ENCODE measurements at places on chromosomes 5 and 9.

GRCh38 chr9:137764981-137765380 is 112.6 kb upstream of the CACNA1B start:
- DNase-seq, result no peak

DNA sequence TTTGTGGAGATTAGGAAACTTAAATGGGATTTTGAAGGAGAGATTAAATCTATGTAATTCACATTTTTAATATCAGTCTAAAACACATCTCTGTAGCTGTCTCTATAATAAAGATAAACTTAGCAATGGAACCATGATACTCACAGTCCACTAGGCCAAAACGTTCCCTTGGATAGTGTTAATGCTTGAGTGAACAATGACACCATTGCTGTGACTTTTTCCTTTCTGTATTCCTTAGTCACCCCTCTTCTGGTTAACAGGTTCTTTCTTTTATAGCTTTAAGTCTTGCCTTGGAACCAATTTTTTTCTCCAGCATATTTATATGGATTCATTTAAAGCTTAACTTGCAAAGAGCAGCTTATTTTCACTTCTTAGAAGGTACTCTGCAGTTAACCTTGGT is 63.3 kb downstream of the INSL6 start:
- no peak for DNase-seq

DNA sequence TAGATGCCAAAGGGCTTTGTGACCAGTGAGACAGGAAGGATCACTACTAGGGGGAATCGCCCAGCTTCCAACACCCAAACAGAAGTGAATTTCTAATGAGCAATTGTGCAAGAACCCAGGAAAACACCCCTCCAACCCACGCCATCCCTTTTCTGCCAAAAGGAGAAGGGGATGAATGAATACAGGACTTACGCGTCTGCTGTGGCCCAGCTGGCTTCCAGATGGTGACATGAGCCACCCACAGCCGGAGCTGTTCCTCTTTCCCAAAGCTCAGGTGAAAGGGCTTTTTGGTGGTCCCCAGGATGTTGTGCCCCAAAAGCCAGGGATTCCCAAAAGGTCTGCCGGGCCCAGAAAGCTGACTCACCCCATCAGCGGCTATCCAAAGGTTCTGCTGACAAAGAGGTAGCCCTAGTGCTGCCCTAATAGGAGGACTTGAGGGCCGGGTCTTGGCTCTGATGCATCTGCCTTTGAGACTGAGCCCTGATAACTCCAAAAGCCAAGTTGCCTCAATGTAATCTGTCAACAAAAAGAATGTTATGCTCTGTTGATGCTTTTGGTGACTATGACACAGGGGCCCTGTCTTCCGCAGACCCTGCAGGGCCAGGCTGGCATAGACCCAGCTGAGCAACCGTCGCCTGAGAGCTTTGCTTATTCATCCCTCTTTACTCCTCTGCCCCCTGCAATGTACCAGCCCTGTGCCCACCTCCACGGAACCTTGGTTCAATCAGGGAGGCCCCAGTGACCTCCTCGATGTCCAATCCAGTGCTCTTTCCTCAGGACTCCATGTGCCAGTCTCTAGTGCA is 14.5 kb downstream of the GSN start:
- peak; percentile 73 for DNase-seq

DNA sequence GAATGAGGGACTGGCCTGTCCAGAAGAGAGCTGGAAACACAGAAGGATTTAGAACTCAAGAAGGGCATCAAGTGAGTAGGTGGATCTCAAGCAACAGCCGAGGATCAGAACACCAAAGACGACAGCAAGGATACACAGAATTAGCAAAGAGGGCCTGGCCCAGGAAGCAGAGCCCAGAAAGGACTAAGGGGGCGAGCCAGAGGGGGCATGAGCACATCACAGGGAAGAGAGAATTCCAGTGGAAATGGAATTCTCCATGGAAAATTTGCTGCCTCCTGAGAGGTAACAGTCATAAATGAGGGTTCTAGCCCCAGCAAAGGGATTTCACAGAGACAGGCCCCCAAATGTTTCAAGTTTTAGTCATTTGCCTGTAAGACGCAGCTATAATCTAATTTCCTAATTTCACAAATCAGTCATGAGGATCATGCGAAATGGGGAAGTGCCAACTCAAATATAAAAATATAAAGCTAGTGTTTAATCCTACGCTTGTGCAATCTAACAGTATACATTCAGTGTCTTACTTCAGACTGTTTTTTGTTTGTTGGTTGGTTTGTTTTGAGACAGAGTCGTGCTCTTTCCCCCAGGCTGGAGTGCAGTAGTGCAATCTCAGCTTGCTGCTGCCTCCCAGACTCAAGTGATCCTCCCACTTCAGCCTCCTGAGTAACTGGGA is 46.7 kb downstream of the FNBP1 start:
- no peak for DNase-seq

- DNase-seq, result no peak
Measured at GRCh38 chr5:163261647-163262269, 175.6 kb upstream of the CCNG1 start.

DNA sequence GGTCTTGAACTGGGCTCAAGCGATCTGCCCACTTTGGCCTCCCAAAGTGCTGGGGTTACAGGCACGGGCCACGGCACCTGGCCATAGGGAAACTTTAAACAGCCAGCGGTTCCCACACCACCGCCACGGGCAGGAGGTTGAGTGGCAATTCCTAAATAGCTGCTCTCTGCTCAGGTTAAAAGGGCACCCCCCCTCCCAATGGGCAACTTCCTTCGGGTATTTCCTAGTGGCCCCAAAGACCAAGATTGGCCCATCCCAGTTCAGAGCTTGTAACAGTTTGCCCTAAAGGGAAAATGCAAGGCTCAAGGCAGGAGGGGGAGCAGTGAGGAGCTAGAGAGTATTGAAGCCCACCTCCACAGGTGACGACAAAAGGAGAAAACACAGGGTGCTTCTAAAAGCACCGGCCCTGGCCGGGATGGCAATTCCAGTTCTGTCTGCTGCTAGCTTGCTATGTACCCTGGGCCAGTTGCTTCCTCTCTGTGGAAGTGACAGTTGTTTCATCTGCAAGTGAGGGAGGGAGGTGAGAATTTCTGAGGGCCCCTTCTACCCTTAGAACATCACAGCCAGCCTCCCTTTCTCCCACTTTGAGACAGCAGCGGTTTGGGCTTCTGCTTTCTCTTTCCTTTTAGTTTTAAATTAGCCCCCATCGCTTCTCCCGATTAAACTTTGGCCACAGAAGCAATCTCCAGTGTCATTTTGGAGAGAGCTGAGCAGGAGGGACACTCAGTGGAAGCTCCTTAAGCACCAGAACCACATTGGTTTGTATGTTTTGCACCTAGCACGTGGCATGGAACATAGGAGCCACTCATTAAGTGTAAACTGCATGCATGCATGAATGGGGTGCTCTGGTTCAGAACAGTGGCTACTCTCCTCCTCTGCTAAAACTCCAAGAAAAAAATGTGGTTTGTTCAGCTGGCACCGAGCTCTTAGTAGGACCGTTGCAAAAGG is 17.3 kb upstream of the TNIP1 start:
- DNase-seq, result no peak

DNA sequence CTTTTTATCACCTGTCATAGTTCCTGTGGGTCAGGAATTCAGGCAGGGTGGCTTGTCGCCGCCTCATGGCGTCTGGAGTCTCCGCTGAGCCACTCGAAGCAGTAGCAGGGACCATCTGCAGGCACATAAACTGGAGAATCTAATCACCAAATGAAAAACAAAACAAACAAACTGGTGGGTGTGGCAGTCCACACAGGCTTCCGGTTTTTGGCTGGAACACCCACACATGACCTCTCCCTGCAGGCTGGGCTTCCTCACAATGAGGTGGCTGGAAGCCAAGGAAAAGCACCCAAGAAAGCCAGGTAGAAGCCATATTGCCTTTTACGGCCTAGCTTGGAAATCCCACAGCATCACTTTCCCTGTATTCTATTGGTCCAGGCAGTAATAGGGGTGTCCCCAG is 197.0 kb downstream of the SYK start:
- DNase-seq, result no peak

DNA sequence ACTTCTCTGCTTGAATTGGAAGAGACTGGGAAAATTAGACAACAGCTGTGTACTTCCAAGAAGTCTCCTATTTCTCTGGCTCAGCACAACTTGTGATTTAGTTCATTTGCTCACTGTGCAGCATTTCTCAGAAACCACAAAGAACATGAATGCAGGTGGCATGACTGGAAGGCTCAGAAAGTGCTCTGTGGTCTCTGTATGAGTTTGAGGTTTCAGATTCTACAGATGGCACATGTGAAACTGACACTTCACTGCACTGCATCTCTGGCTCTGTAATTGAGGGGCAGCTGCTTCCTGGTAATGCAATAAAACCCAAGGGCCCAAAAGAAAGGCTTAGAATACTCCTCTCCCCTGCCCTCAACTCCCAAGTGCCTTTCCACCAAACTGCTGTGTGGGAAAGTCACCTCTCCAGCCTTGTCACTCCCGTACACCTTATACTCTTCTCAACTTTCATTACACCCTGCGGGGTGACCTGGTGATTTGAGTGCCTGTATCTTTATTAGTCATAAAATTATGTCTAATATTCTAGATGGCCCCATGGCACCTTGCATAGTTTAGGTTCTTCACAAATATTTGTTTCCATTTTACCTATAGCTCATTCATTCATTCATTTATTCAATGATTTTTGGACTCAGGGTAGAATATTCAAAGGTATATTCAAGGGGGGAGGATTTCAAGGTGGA is 82.5 kb downstream of the ESM1 start:
- peak; percentile 85 for DNase-seq

DNA sequence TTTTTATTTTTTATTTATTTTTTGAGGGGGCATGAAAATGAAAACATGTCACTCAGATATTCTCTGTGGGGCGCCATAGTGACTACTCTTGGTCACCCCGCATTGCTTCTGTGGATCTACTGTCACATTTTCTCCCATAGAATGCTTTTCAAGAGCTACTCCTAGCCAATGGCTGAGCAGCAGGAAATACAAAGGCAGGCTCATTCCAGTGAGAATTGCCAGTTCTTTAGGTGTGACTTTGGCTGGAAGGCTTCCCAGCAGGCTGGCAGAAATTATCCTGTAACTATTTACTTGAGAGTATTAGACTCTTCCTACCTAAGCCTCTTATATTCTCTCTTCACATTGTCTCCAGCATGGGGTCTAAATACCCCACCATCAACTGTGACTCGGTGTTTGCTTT is 21.0 kb upstream of the PTPRD start:
- DNase-seq, result no peak

DNA sequence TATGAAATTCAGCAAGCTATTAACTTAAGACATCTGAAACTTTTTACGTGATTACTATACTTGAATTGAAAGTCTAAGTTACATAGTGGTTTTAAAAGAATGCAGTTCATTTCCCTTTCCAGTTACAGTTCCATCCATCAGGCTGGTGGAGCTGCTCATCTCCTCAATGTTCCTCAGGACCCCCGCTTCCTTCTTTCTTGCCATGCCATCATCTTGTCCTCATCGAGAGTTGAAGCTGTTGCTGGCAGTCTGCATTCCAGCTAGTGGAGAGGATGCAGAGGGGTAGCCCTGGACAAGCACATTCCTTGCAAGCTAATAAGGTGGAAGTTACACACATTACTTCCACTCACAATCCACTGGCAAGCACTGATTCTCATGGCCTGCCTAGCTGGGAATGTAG is 8.8 kb upstream of the RNF183 start:
- no peak for DNase-seq

DNA sequence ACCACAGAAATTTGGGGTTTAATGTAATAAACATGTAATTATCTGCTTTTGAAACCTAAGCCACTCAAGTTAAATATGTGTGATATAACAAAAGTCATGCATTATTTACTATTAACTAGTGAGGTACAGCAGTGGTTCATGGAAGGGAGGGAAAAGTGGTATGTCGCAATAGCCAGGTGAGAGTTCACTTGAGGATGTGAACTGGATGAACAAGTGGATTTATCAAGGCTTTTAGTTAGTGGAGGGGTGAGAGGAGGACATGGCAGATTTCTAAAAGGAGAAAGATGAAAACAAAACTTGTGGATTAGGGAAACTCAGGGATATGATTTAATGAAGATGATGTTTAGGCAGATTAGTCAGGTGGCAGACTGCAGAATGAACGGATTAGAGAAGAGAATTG is 141.3 kb upstream of the NFIB start:
- DNase-seq, result no peak

DNA sequence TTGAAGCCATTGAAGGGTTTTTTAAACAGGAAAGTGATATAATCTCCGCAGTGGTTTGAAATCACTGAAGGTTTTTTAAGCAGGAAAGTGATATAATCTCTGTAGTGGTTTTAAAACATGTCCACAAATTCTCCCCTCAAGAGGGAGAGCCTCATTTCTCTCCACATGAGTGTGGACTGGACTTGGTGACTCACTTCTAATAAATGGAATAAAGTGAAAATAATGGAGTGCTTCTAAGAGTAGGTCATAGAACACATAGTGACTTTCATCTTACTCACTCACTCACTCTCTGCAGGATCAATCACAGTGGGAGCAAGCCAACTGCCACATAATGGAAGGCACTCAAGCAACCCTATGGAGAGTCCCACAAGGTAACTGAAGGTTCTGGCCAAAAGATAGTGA is 12.0 kb downstream of the CTNNAL1 start:
- no peak for DNase-seq

- DNase-seq, result no peak
Measured at GRCh38 chr5:54832858-54833257, 152.5 kb downstream of the ESM1 start.

DNA sequence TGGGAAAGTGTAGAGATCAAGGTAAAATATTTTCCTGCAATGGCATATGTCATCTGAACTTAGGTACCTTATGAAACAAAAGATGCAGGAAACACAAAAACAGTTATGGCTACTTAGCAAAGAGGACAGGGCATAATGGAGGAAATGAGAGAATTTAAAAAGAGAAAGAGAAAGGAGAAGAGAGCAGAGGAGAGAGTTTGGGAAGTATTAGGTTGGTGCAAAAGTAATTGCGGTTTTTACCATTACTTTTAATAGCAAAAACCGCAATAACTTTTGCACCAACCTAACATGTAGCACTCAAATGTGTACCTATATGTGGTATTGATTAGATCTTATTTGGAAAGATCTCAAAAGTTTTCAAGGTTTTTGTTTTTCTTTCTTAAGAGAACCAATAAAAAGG is 160.1 kb upstream of the ACTBL2 start:
- no peak for DNase-seq

GRCh38 chr9:366620-367019 is 152.0 kb downstream of the DOCK8 start:
- no peak for DNase-seq

- DNase-seq, result no peak
Measured at GRCh38 chr5:15803280-15803679, 303.3 kb downstream of the FBXL7 start.

- no peak for DNase-seq
Measured at GRCh38 chr5:99068944-99069650, 140.3 kb upstream of the CHD1 start.

DNA sequence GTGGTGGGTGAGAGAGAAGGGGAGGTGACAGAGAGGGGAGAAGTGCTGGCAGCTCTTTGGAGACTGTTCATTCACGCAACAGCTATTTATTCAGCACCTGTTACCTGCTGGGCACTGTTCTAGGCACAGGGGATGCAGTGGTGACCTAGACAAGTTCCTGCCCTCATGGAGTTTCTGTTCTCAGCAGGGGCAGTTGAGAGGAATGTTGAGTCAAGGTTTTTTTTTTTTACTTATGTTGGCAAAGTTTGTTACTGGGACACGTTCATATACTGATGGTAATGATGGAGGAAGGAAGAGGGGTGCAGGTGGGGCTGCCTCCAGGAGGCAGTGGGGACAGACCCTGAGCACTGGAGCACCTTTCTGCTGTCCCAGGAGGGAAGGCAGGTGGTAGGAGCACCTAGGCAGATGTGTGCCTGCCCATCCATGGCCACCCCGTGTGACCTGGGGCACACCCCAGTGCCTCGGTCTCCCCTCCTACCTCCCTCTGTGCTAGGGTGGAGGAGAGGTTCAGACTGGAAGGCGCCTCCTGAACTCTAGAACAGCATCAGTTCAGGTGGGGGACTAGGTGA is 49.4 kb upstream of the SLC25A51 start:
- no peak for DNase-seq

- no peak for DNase-seq
Measured at GRCh38 chr9:8730618-8731017, 931.0 kb upstream of the DMAC1 start.
